Pons (tissue), 1 donor: ENCODE measurements at places on chromosomes 7 and 10.

GRCh38 chr10:71678057-71678805, 41.3 kb downstream of the C10orf105 start:
- DNase-seq = no peak

GRCh38 chr10:49408519-49409306, 12.8 kb upstream of the DRGX start:
- no peak for DNase-seq

DNA sequence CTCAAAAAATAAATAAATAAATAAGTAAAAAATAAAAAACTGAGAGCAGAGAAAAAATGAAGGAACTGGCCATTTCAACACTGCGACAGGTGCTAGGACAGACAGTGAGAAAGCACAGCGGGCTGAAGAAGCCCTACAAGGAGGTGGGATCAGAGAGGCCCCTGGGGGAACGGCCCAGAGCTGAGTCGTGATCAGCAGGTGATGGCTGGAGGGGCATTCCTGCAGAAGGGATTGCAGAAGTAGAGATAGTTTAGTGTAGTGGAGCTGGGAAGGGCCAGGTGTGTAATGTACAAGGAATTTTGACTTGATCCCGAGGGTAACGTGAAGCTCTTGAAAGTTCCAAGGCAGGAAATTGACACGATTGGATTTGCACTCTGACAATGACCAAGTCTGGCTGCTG, 112.1 kb downstream of the CUL2 start:
- DNase-seq = no peak

GRCh38 chr10:6135039-6135438, 46.2 kb downstream of the RBM17 start:
- no peak for DNase-seq

GRCh38 chr7:139915864-139916716, 87.0 kb downstream of the TBXAS1 start:
- no peak for DNase-seq
